ENCODE measurements at places on chromosomes 12 and 14. TPM values are rescaled to one million over a fixed set of nuclear protein-coding genes. Genes with fewer than 3 reads are reported as not detected.

Gene UNG
- polyA plus RNA-seq, result 35.1 TPM

Gene CCDC196
- polyA plus RNA-seq, result not detected

Gene SERPINA9
- not detected for polyA plus RNA-seq

Gene RIMBP2
- polyA plus RNA-seq, result 0.12 TPM

Gene NUAK1
- 31.0 TPM for polyA plus RNA-seq

Gene PRMT5
- polyA plus RNA-seq, result 266 TPM

Gene LRRC74A
- not detected for polyA plus RNA-seq

Gene TEX22
- polyA plus RNA-seq, result not detected

Gene CPNE6
- not detected for polyA plus RNA-seq

Gene CELA1
- not detected for polyA plus RNA-seq

Gene OAS2
- polyA plus RNA-seq, result 92.7 TPM

Gene NKX2-8
- polyA plus RNA-seq, result 0.32 TPM

Gene GARIN6
- polyA plus RNA-seq, result not detected

Gene MYH6
- not detected for polyA plus RNA-seq

Gene SLCO1B1
- not detected for polyA plus RNA-seq

- no peak for DNase-seq
These were observed 341.0 kb upstream of the FKBP4 start for GRCh38 chr12:2453761-2454090.

GRCh38 chr12:47943623-47944340, 19.6 kb upstream of the TMEM106C start:
- DNase-seq, result no peak

DNA sequence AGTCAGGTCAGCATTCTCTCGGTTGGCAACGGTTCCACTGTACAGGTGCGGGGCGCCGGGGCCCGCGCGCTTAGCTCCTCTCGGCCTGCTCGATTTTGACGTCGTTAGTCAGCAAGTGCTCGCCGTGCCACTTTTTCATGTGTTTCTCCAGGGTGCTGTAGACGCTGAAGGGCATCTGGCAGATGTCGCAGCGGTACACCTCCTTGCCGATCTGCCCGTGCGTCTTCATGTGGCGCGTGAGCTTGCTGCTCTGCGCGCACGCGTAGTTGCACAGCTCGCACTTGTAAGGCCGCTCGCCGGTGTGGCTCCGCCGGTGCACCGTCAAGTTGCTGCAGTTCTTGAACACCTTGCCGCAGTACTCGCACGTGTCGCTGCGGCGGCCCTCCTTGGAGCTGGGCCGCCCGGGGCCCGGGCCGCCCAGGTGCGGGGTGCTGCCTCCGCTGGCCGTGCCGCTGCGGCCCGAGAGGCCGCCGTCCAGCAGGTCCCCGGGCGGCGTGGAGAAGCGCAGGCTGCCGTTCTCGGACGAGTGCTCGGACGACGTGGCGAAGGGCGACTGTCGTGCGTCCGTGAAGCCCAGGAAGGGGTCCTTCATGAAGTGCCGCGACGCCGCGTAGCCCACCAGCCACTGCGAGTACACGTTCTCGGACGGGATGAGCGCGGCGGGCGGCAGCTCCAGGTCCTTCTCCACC, 97.8 kb downstream of the BCL11B start:
- DNase-seq, result no peak

GRCh38 chr12:20232931-20233675, 135.2 kb upstream of the PDE3A start:
- no peak for DNase-seq

GRCh38 chr14:79639613-79640012, 571.7 kb downstream of the DIO2 start:
- no peak for DNase-seq

GRCh38 chr14:80464531-80465149, 253.3 kb upstream of the DIO2 start:
- DNase-seq, result no peak

GRCh38 chr14:70595443-70596185, 4.8 kb downstream of the MED6 start:
- no peak for DNase-seq

GRCh38 chr12:109968801-109969200, 27.4 kb downstream of the GIT2 start:
- DNase-seq, result no peak

- DNase-seq, result no peak
These were observed 7.3 kb upstream of the MYO1A start for GRCh38 chr12:57057067-57057751.

- no peak for DNase-seq
These were observed 31.6 kb upstream of the WDR89 start for GRCh38 chr14:63673255-63673654.

- DNase-seq, result no peak
These were observed 156.0 kb upstream of the PLEKHG7 start for GRCh38 chr12:92546635-92547348.

GRCh38 chr14:61754627-61755381, 7.4 kb upstream of the SNAPC1 start:
- no peak for DNase-seq

GRCh38 chr14:89215531-89215930, 201.5 kb downstream of the FOXN3 start:
- no peak for DNase-seq

DNA sequence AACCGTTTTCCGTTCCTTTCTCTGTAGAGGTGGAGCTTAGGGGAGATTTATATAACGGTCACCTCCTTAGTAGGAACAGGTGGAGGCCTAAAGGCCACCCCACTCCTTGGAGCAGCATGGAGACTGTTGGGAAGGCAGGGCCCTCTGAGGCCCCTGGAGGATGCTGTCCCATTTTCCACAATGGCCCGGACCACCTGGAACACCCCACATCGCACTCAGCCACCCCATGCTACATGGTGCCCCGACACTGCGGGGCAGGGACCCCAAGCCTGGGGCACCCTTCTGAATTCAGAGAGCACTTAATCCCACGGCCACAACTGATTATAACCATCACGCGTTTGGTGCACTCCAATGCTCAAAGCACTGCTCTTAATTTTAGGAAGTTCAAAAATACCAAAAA, 41.4 kb downstream of the C14orf132 start:
- no peak for DNase-seq

DNA sequence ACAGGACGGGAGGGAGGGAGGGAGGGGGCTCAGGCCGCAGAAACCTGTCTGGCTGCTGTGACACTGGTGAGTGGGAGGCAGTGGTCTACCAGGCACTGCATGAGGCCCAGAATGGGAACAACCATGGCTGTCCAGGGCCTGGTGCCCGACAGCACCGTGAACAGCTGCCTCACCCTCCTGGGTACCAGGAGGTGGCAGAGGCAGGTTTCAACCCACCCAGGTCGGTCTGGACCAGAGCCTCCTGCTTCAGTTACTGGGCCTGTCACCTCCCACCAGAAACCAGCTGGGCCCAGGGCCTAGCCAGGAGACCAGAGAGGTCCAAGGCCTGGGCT, 80.2 kb downstream of the ITPK1 start:
- no peak for DNase-seq

- no peak for DNase-seq
These were observed 97.2 kb upstream of the KRAS start for GRCh38 chr12:25347716-25348592.

GRCh38 chr12:38919191-38919590, 13.8 kb upstream of the CPNE8 start:
- DNase-seq, result no peak

DNA sequence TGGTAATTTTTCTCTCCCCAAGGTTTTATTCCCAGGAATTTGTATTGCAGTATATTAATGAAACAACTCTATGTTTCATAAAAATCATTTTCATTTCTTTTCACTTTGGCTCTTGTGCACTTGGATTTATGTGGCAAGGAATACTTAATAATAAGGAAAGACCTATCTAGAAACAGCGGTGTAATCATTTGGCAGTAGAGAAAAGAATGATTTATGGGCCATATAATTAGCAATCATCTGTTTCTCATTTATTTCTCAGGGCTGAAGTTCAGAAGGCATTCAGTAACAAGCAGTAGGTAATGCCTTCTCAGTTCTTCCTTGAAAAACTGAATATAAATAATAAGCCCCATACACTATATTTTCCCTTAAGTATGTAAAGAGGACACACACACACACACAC, 172.6 kb downstream of the ANO4 start:
- DNase-seq, result no peak

GRCh38 chr12:64265839-64266238, 43.7 kb upstream of the KICS2 start:
- DNase-seq, result no peak

DNA sequence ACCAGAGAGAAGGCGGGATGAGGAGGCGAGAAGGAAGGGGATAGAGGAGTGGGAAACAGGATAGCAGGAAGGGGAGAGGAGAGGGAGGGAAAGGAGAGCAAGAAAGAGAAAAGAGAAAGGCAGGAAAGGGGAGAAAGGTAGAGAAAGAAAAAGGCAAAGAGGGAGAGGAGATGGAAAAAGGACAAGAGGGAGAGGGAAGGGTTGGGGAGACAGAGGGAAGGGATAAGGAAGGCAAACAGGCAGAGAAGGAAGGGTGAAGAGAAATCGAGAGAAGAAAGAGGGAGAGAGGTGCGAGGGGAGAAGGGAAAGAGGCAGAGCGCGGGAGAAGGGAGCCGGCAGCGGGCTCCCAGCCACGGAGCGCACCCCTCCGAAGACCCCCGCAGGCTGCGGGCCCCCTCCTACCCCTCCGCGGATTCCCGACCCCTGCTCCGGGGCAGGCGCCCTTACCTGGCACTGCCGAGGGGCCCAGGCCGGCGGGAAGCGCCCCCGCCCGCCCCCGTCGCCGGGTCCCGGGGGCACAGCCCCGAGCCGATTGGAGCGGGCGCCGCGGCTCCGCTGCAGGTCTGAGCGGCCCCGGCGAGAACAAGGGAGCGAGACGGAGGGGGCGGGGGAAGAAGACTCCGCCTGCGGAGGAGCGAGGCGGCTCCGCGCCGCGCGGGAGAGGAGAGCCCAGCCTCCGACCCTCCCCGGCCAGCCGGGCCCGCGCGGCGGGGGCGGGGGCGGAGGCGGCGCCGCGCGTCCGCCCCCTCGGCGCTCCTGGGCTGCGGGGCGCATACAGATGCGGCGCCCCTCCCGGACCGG, at the start of gene CDH24:
Gene CDH24, minus strand, starts transcription at position 565 of the 801 bp plus-strand sequence. CDS start 1,787 bp downstream, outside the sequence.
- no peak for DNase-seq

DNA sequence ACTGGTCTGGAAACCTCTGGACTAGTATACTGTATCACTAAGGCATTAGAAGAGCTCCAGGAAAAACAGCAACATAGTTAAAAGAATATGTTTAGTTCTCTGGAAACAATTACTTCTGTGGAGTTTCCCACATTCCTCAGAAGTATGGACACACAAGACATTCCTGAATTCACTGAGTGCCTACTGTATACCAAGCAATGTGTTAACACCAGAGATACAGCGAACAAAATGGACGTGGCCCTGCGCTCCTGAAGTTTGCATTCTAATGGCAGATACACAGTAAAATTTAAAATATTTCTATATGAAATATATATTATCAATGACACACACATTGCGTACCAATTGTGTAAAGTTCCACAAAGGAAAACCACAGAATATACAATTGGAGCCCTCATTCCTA, 1.1 kb downstream of the ANGEL1 start:
- DNase-seq, result no peak

DNA sequence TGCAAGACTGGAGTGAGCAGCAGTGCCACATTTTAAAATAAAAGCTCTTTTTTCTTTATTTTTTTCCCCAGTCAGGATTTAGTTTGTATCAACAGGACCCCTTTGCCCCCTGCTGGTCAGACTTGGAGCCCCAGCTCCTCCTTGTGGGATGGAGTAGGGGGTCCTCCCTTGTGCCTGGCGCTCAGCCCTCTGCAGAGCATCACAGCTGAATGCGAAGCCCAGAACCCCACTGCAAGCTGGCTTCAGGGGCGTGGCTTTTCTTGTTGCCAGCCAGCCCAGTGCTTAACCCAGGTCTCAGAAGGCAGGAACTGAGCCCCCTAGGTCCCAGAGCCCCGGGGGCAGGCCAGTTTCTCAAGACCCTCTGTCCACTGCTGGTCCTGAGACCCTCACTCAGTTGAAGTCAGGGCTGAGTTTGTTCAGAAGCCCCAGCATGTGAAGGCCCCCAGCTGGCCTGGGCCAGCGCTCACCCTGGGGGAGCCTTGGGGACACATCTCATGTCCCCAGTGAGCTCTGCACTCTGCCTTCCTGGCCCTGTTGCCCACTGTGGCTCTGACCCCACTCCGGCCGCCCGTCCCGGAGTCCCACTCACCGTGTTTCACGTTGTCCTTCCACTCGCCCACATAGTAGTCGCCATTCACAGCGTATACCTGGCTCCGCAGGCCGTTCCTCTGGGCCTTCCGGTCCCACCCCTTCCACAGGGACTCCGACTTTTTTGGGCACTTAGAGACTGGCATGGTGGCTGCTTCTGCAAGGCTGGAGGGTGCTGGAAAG, 519 bp downstream of the MORN3 start:
- no peak for DNase-seq

DNA sequence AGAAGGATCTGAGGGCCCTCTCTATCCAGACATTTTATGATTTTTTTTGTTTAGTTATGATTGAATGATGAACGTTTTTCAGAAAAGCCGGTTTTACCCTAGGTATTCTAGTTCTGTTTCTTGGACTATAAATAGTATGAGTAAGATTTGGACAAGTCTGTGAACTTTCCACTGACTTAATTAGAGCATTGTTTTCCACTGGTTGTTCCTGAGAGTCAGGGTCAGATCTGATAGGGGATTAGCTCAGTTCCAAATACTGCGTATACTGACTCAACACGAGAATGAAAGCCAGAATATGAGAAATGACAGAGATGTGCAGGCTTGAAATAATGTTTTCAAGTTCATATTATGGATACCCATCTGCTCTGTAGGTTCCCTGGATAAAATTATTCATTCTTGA, 361.6 kb downstream of the AEBP2 start:
- DNase-seq, result no peak

GRCh38 chr14:96711559-96712267, 85.5 kb upstream of the VRK1 start:
- no peak for DNase-seq

DNA sequence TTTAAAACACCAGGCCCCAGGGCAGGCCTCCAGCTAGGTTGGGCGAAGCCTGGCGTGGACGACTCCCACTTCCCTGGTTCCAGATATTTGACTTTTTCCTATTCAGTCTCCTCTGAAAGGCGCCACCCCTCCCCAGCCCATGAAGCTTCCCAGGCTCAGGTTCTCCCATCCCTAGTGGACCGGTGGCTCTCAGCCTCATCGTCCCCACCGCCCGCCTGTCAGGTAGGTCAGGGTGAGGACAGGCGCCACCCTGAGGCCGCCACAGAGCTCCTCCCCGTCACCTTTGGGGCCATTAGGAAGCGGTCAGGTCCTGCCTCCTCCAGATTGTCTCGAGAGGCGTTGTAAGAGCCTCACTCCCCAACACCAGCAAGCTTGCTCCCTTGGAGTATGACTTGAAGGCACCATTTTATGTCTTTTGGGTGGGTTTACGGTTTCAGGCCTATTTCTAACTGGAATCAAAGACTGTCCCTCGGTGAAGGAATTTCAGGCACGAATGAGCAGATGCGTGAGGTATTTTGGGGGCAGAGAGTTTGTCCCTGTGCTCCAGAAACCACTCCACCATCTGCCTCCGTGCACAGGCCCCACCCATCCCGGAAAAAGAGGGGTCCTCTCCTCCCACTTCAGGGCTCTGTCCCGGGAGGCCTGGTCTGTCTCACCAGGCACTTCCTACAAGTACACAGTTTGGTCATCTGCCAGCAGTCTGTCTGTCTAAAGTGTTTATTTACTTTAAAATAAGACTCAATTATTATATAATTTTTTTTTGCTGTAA, 55.6 kb downstream of the TSPAN9 start:
- DNase-seq, result no peak

Data from keratinocyte (primary cell).